RWPE1 (cell line): ENCODE measurements at places on chromosomes 3 and 15.
A peak's percentile ranks its signal among the peaks of the same experiment; 100 is the strongest.

DNA sequence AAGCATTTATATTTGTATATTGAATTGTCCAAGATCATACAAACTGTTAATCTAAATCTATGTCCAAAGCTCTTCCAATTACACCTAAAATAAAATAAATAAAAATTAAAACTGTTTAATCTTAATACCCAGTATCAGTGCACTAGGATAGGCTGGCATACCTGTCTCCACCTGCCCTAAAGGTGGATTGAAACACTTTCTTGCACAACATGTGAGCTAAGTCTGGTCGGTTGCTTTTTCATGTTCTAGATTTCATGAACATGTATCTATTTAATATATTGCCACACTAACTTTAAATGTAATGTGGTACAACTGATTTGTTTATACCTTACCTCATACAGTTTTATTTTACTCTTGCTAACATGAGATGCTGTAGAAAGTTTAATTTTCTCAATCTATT lies 193.0 kb downstream of the VGLL3 start:
- DNase-seq, result no peak

GRCh38 chr3:107963581-107963980 lies 127.2 kb downstream of the CD47 start:
- no peak for DNase-seq

GRCh38 chr3:14128724-14129123 lies 3.9 kb downstream of the TMEM43 start:
- no peak for DNase-seq

- DNase-seq, result peak; percentile 88
Measured at GRCh38 chr3:43769097-43769884, 78.6 kb downstream of the ABHD5 start.

- no peak for DNase-seq
Measured at GRCh38 chr3:160464971-160465370, 15.4 kb upstream of the TRIM59 start.

GRCh38 chr3:72052841-72053409 lies 268.0 kb upstream of the PROK2 start:
- DNase-seq, result no peak

- DNase-seq, result no peak
Measured at GRCh38 chr15:57496946-57497869, 94.5 kb upstream of the MYZAP start.

DNA sequence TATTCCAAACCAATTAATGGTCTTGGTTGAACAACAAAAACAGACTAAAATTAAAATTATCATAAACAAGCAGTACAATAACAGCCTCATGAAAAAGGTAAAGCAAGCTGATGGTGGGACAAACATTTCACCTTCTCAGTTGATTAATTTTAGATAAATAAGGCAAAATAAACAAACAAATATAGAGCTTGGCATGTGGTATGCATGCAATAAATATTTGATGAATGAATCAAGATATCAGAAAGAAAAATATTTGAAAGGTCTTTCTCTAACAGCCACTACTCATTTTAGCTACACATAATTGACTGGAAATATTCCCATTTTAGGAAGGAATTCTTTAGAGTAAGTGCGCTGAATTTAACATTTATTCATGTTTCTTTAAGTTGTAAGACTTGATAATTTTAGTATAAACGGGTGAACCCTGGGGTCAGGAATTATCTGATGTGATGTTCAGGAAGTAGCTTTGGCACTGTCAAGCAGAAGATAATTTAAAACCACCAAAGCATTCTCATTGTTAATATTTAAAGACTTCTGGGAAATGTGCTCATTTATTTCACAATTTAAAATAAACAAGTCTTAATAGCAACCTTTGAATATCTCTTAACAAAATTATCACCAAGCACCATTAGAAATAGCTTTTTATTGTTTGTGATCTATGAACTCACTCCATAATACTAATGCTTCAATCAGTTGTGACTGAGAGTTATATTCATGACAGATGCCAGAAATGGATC lies 372.3 kb upstream of the TGFBR2 start:
- DNase-seq, result no peak
